ENCODE measurements at places on chromosomes 5 and 9.

GRCh38 chr5:133635051-133635450, 22.7 kb upstream of the FSTL4 start:
- DNase-seq: no peak

GRCh38 chr9:4788703-4789102, 4.0 kb upstream of the RCL1 start:
- no peak for DNase-seq

GRCh38 chr5:37207802-37208201, 41.4 kb downstream of the CPLANE1 start:
- no peak for DNase-seq

DNA sequence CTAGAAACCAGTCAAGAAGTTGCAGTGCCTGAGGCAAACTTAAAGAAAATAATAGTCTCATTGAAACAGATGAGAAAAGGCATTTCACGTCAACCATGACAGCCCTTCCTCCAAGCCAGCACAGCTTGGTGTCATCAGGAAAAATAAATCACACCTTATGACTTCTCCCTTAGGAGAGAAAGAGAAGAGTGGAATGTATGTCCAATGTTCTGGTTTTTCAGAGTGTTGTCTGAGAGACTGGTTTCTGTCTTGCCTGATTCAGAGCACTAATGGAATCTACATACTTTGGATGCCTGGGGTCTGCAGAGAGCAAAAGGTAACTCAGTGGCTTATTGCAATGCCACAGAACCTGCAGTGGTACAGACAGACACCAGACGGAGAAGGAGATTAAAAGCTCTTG, 105.5 kb upstream of the PDE4D start:
- no peak for DNase-seq

- DNase-seq: no peak
These were observed 22.0 kb upstream of the ARHGAP26 start for GRCh38 chr5:142748132-142748531.

Data from stimulated activated CD8-positive, alpha-beta memory T cell treated with anti-CD3 and anti-CD28 coated beads, Interleukin-4, amount 100 ng/mL, for 1 hour (primary cell).